M059J (cell line): ENCODE measurements at places on chromosomes 6 and 20. TPM values are rescaled to one million over a fixed set of nuclear protein-coding genes. Genes with fewer than 3 reads are reported as not detected.

DNA sequence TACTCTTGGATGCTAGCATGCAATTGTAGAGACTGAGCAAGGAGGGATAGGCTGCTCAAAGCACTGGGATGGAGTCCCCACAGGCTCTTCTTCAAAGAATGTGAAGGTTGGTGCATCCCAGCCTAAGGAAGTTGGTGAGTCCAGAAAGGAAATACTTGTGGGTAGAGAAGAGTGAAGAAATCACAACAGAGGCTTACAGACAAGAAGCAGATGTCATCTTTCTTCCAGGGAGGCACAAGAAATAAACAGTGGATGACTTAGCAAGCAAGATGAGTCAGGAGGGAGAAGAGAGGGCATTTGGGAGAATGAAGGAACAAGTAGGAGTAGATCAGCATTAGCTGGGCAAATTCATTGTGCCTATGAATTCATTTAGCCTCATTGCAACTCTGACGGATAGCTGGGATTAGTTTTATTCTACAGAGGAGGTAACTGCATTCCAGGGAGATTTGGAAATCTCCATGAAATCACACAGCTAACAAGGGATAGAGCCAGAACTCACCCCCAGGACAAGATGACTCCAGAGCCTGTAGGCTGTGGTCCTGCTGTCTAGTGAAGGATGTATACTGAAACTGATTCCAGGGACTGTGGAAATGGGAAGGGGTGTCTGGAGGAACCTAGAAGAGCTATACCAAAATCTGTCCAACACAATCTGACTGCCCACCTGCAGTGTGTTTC is 125.8 kb upstream of the SPTLC3 start:
- peak; percentile 38 for DNase-seq

DNA sequence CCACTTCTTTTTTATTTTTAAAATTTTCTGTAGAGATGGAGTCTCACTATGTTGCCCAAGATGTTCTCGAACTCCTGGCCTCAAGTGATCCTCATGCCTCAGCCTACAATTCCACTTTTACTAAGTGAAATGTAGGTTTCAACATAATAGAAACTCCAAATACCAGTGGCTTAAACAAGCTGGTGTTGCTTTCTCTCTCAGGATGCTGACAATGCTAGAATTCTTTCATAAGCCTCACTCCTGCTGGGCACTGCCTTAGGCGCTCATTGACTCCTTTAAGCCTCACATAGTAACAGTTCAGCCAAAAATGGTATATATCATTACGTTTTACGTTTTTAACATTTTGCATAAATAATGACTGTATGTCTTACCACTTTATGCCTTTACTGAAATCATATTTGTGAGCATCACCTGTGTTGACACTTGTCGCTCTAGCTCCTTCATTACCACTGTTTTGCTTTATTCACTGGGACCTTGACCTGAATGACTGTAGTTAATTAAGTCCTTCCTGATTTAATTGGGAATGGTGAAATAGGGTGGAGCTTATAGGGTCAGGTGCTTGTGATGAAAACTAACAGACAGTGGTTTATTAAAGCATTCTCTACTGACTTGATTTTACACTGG is 3.9 kb upstream of the CST9 start:
- no peak for DNase-seq

DNA sequence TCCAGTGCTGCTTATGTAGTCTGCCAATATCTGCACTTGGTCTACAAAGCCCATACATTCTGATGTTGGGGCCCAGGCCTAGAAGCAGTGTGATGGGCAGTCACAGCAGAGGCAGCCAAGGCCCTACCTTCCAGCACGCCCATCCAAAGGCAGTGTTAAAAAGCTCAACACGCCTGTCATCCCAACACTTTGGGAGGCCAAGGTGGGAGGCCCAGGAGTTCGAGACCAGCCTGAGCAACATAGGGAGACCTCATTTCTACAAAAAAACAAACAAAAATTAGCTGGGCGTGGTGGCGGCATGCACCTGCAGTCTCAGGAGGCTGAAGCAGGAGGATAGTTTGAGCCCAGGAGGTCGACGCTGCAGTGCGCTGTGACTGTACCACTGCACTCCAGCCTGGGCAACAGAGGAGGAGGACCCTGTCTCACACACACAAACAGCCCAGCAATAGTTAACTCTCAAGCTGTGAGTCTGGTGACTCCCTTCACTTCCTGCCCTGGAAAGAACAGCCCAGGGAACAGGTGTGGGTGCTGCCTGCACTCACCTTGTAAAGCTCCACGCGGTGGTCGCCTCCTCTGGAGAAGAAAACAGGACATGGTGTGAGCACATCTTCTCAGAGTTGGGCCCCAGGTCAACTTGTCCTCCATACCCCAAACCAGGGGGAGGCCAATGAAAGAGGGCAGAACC is 68.8 kb downstream of the PYGB start:
- no peak for DNase-seq

DNA sequence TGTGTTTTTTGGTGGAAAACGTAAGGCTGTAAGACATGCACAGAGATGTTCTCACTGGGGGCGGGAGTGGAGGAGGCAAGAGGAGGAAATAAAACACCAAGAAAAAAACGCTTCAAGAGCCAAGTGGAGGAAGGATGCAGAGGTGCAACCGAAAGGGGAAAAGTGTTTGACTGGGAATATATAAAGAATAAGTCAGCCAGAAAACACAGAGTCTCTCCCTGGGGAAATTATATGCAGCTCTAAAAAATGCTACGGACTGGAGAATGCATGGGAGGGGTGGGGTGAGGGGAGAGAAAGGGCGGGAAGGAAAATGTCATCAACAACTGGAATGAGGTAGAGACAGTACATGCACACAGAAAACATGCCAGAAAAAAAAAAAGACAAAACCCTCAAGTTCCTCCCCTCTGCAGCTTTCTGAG is 133.5 kb downstream of the SCML4 start:
- DNase-seq: no peak

GRCh38 chr6:152529369-152529768 is 107.8 kb downstream of the SYNE1 start:
- DNase-seq: no peak

Gene TBXT
- not detected in 2 replicates for total RNA-seq

- DNase-seq: peak; percentile 60
These were observed 54.8 kb downstream of the CAP2 start for GRCh38 chr6:17448165-17448564.

DNA sequence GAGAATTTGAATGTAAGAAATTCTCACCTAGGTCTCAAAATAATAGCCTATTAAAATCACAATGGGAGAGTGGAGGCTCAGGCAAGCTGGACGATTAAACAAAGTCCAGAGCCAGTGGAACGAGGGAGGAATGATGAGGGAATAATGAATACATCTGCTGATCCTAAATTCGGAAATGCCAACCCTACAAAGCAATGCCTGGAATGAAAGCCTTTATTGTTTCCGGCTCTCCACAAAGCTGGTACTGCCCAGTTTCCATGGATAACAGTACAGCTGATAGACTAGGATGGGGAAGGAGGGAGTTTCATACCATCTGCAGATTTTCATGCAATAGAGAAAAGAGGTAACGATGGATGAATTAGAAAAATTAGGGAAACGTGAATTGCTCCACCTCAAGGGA is 356.1 kb downstream of the CBLN4 start:
- DNase-seq: no peak

Gene BPIFA1
- total RNA-seq: not detected in 2 replicates

- DNase-seq: no peak
These were observed 132.7 kb downstream of the FYN start for GRCh38 chr6:111740506-111740905.

DNA sequence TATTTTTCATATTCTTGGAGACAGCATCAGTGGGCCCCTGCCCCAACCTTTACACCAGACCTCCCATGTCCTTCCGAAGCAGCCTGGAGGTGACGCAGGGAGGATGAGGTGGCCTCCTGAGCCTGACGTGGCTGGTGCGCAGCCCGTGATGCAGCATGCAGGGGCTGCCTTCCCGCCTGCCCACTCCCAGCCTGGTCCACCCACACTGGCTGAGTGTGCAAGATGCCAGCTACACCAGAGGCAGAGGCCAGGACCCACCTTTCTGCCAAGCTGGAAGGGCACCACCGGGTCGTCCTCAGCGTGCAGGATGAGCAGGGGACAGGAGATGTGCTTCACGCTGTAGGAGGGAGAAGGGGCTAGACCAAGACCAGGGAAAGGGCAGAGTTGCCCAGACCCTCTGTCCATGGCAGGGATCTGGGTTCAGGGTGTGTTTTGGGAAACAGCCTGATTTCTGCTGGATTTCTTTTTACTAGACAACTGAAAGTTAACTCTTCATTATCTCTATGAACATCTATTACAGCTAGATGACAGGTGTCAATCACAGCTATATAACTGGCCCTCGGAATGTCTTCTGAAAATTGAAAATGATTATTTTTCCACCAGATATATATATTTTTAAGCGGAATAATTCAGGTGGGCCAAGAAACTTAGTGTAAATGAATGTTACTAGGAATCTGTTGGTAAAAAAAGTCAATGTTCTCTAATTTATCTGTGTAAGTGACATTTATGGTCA is 55.6 kb downstream of the PYGB start:
- DNase-seq: no peak

- no peak for DNase-seq
These were observed 239.4 kb downstream of the DLL1 start for GRCh38 chr6:170051229-170052172.

- DNase-seq: no peak
These were observed 45.5 kb upstream of the NR2E1 start for GRCh38 chr6:108120311-108120710.

Gene ANKEF1
- total RNA-seq: 4.5 and 6.3 TPM in 2 replicates
